Central memory CD4-positive, alpha-beta T cell (primary cell): ENCODE measurements at places on chromosomes 2 and 18.

DNA sequence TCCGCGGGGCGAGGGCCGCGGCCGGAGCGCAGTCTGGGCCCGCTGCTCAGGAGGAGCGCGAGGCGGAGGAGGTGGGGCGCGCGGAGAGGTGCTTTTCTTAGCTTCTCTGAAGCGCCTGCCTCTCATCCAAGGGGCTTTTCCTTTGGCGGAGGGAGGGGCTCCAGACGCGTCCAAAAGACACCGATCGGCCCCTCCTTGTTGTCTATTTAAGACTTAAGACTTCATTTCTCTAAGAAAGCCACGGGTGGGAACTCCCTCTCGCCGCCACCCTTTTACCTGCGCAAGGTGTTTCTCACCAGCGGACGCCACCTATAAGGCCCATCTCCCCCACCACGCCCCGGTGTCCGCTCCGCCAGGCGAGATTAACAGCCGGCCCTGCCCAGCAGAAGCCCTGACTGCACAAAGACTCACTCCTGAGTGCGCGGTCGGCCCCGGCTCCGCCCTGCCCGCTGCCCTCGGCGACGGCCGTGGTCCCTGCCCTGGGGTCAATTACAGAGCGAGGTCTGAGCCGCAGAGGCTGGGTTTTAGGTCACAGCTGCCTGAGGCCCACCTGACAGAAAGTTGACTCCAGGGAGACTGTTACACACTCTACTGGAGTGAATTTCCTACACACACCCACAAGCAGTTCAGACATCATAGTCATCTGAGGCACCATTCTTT lies at the start of gene DSC2:
Gene DSC2, minus strand, starts transcription at position 397 of the 660 bp plus-strand sequence. CDS start 450 bp downstream, outside the sequence.
- no peak for DNase-seq

- no peak for DNase-seq
Measured at GRCh38 chr2:48890454-48891131, 135.1 kb upstream of the LHCGR start.

GRCh38 chr18:78407466-78407844 lies 572.2 kb upstream of the SALL3 start:
- no peak for DNase-seq

DNA sequence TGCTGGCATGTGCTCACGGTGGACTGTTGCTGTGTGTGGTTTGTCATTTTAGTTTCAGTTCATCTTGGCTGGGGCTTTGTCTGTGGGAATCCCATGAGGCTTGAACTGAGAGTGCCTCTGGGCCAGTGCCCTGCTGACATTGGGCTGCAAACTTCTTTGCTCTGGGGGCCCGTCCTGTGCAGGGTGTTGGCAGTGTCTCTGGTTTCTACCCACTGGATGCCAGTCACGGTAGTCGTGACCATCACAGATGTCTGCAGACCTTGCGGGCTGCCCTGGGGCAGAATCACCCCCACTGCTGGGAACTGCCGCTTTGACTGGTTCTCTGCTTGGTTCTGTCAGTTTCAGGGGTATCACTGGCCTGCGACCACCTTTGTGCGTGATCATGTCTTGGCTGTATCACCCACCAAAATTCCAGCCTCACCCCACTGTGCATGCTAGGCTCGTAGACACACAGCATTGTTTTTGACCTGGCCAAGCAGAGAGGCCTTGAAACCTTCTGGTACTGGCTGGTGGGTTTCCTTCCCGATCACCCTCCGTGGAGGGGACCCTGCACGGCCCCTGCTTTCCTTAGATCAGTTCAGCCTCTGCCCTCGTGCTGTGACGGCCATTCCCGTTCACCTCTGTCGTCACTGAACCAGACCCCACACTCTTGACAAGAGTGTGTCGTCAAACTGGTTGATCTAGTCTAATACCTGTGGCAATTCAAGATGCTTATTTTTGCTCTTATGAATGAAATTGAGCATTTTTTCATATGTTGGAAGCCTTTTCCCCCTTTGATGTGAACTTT lies 57.6 kb downstream of the KCNG2 start:
- no peak for DNase-seq

DNA sequence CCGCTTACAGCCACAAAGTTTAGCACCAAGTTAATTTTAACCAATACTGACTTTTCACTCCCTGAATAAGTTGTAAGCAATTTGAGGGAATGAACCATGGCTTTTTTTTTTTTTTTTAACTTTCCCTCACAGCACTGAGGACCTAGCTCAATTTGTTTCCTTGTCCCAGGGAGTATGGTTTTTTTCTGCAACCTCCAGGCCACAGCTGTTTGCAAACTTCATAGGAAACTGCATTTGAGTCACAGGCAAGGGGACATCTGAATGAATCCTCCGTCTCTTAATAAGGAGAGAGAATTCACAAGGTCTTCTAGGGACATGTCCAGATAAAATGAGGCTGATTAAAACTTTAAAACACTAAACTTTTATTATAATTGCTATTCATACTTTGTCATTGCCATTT lies 181.5 kb downstream of the GFPT1 start:
- no peak for DNase-seq

- no peak for DNase-seq
Measured at GRCh38 chr18:36650906-36651305, 177.9 kb downstream of the TPGS2 start.

GRCh38 chr18:77111449-77111848 lies 21.1 kb downstream of the MBP start:
- no peak for DNase-seq

DNA sequence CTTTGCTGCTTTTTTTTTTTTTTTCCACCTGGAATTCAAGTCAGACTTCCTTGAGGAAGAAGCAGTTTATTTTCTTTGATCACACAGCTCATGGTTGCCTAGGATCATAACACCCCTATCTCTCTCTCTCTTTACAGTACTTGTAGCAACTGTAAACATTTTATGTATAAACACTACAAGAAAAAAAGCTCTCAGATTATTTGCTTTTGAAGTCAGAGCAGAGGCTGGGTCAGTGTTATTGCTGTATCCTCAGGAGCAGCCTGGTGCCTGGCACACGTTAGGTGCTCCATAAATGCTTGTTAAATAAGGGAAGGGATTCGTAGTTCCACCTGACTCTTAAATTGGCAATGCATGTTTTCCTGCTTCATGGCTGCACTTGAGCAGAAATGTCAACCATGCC lies 221.2 kb downstream of the TGIF1 start:
- no peak for DNase-seq

DNA sequence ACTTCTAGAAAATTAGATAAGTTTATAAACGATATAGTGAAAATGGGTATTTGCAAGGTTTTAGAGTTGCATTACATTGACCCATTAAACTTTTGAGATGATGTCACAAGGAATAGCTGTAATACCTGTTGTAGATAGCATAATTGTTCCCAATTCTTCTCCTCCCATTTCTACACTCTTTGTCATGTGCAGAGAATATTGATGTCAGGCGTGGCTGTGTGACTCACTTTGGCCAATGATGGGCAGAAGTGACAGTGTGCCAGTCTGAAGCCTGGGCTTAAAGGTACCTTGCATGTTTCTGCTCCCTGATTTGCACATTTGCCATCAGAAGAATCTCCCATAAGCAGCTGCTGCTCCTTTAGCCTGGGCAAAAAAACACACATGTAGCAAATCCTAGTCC lies 26.9 kb upstream of the CCBE1 start:
- DNase-seq = no peak

- peak; percentile 17 for DNase-seq
Measured at GRCh38 chr2:37156071-37156856, 516 bp downstream of the EIF2AK2 start.
